Right ventricle myocardium superior (tissue), 1 donor: ENCODE measurements at places on chromosomes 5 and 9.

GRCh38 chr9:69445251-69445650 lies 120.2 kb downstream of the ENTREP1 start:
- no peak for DNase-seq

- DNase-seq: peak; percentile 70
Observed at GRCh38 chr9:129888293-129889121, 53.2 kb downstream of the USP20 start.

- peak; percentile 90 for DNase-seq
Observed at GRCh38 chr5:139863361-139863760, 67.8 kb downstream of the PSD2 start.

DNA sequence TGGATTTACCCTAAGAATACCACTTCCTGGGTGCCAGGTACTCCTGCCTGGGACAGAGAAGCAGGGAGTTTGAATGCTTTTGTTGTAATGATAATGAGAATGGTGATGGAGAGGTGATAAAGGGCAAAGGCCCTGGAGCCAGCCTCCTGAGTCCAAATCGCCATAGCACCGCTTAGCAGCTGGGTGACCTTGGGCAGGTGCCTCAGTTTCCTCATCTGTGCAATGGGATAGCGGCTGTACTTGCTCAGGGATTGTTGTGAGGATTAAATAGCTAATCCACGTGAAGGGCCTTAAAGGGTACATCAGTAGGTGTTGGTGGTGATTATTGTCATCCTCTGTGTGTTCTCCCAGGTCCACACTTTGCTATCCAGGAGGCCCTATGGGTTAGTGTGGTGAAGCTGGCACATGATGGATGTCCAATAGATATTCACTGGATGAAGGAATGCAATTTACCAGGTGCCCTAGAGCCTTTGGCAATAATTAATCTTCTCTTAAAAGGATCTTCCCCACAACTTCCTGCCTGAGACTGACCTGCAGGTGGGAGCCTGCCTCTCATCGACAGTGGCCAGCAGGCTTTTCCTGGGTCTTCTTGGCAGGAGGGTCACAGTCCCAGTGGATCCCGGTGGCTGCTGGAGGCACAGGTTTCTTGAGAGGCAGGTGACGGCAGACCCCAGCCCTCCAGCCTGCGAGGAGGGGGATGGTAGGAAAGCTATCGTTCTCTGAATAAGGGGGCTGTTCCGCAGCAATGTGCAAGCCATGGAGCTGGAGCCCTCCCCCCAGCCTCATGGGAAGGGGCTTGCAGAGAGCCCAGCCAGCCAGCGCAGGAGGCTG lies 160.2 kb downstream of the MACROH2A1 start:
- DNase-seq: no peak

DNA sequence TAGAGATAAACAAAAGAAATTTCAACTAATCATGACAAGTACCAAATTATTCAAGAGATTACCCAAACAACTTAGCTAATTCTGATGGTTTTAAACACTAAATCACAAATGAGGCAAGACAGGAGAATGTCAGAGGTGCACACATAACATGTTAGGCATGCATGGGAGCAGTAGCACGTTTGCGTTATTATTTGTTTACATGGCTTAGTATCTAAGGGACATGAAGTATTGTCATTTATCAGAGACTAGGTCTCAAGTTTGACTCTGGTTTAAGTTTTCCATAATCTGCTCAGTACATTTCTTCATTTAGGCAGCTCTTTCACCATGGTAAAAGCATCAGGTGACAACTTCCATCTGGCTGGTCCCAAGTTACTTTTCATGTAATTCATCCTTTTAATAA lies 244.1 kb upstream of the TNC start:
- DNase-seq: no peak

DNA sequence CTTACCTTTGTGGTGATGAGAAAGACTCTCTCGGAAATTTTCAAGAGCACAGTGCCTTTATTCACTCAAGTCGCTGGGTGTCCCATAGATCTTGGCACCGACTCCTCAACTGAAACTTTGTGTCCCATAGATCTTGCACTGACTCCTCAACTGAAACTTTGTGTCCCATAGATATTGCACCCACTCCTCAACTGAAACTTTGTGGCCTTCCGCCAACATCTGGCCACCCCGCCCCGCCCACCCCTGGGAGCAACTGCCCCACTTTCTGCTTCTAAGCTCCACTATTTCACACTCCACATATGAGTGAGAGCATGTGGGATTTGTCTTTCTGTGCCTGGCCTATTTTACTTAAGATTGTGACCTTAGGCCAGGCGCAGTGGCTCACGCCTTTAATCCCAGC lies 12.7 kb upstream of the EGFL7 start:
- no peak for DNase-seq

- DNase-seq: no peak
Observed at GRCh38 chr5:42875785-42876374, 64.2 kb upstream of the SELENOP start.

DNA sequence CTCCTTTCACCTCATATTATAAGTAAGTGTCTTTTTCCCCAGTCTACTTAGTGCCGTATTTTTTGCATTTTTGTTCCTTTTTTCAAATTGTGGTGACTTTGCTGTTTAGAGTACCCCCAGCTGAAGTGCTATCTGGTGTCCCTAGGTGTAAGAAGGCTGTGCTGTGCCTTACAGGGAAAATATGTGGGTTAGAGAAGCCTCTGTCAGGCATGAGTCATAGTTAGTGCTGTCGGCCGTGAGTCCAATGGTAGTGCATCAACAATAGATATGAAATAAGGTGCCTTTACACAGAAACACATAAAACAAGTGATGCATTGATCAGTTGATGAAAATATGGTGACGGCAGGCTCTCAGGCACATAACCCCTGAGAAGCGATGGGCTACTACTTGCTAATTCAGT lies 20.1 kb downstream of the SYK start:
- DNase-seq: no peak

GRCh38 chr5:134503088-134503936 lies 22.2 kb upstream of the JADE2 start:
- peak; percentile 81 for DNase-seq

GRCh38 chr9:16221366-16221765 lies 649.1 kb downstream of the BNC2 start:
- peak; percentile 75 for DNase-seq

- no peak for DNase-seq
Observed at GRCh38 chr5:14729448-14730385, 65.2 kb downstream of the OTULIN start.

GRCh38 chr5:142772446-142773293 lies 2.5 kb downstream of the ARHGAP26 start:
- no peak for DNase-seq

DNA sequence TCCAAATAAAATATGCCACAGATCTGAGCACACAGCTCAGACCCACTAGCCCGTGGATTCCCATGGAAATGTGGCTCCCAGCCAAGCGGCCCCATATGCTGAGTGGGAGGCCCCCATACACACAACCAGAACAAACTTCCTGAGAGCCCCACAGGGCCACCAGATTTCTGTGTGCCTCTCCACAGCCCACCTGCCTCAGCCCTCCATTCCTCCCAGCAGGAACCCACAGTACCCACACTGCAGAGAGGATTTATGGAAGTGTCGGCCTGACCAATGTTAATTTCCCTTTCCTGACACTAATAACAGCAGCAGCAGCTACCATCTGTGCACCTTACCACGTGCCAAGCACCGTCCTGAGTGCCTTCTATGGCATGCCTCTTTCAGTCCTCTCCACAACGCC lies 99.3 kb upstream of the SPOCK1 start:
- no peak for DNase-seq

GRCh38 chr9:18834740-18835361 lies 198.2 kb downstream of the SAXO1 start:
- DNase-seq: no peak

DNA sequence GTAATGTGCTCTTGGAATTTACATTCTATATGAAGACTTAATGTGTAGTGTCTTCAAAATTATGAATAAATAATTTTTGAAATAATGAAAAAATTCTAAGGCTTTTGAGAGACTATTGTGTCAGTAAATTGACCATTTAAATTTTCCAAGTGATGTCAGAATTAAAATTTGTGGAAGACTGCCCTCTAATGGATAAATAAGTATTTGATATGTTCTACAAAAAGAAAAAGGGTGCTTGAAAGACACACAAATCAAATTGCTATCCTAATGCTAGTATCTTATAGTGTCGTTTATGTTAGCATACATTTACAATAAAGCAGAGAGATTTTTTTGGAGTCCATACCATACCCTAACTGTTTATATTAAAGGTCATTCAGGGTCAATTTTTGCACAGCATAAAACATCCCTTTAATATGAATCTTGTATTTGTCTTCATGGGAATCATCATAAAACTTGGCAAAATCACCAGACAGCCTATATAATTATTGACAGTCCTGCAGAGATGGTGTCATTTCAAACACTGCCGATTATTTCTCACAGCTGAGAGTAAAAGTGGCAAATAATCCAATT lies 120.8 kb upstream of the SLC27A6 start:
- no peak for DNase-seq

DNA sequence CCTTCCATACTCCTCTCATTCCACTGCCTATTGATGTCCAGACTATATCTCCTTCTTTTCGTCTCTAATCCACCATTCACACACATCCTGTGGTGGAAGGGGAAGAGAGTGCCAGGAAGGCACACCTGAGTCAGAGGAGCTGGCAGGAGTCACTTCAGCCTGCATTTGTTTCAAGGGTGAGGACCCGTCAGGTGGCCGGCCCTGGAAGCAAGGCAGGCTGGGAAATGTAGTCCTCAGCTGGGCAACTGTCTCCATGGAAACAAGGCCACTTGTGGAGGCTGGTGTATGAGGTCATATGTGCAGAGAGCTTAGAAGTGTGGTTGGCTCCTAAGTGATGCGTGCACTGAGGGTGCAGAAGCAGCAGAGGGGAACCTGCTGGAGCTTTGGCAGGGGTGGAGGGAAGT lies 278.4 kb downstream of the NSG2 start:
- no peak for DNase-seq

DNA sequence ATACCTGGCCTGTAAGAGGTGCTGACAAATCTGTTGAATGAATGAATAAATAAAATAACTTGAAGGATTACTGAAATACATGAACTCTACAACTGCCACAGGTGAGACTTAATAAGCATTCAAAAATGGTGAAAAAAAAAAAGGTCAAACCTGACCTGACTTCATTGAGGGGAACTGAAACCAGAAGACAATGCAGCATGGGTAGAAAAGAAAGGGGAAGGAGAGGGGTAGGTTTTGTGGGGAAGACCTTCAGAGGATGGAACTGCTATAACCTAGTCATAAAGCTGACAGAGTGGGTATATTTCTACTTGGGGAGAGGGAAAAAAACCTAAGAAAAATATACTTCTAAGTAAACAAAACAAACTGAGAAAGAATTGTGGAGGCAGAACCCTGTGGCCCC lies 56.6 kb downstream of the RASEF start:
- DNase-seq: no peak

DNA sequence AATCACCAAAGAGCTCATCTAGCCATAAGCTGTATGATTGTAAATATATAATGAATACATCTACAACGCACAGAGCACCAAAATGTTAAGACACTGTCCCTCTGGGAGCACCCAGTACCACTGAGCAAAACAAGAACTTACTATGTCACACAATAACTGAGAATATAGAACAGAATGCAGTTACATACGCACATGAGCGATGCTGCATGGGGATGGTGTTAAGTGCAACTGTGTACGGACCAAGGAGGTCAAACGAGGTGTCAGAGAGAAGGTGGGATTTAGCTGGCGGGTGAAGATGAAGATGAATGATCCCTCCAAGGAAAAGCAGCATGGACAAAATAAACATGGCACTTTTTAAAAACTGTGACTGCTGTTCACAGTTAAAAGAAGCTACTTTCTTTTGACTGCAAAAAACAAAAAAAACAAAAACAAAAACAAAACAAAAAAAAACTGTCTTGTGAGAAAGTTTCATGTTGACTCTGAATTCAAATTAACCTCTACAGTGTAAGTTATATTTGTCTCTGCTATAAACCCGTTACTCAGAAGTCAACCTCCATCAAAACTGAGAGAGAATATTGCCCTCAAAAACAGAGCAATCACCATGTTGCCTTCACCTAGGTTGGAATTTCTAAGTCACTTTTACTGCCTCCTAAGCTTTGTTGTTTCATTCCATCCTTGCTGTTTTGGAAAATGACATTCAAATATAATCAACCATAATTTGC lies 169.6 kb upstream of the GNA14 start:
- no peak for DNase-seq
